Ascending aorta (tissue), 2 donors: ENCODE measurements at places on chromosomes 3 and 15.

DNA sequence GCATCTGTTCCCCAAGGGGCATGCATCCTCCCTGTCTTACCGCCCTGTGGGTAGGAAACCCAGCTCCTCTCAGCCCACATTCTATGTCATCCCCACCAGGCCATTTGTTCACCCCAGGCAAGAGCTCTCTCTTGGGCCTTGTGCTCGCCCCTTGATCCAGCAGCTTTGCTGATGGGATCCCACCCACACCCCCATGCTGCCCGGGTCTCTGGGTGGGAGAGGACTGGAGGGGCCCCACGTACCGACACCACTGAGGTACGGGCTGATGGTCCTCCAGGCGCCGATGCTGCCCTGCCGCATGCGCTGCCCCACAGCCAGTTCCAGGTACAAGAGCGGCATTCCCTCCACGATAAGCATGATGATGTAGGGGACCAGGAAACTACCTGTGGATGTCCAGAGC, 14.5 kb downstream of the SLC6A20 start:
- DNase-seq = peak; percentile 46

DNA sequence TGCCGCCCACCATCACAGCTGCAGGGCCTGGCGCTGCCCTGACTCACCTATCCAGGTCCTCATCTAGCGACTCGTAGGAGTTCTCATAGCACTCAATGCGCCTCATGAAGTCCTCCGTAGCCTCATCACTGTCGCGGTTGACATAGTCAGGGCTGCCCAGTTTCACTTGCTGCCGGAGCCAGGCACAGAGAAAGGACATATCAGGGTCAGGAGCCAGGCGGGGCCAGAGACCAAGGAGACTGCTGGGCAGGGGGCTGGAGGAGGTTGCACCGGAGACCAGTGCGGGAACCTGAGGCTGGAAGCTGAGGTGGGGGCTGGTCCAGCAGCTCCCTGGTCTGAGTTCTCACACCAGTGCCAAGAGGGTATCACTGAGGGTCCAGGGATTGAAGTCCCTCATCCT, 18.2 kb downstream of the PFKFB4 start:
- DNase-seq = no peak

DNA sequence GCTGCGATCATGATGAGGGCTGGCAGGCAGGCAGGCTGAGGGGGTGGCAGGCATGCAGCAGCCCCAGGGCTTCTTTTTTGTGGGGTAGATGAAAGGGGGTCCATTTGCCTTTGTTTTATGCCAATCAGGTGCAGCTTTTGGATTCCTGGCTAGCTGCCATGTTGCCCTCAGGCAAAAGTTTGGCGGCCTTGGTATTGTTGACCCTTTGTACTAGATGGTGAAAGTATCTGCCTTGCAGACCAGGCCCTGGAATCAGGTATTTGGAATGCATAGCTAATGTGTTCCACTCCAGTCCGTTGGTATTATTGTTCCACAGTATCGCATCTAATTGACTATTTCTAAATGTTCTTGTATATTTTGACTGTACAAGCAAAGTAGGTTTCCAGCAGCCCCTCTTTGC, 35.0 kb downstream of the EEFSEC start:
- no peak for DNase-seq

- DNase-seq = no peak
Measured at GRCh38 chr3:12560505-12561190, 3.8 kb downstream of the MKRN2 start.

GRCh38 chr3:184618811-184619210, 57.2 kb downstream of the EPHB3 start:
- DNase-seq = no peak

DNA sequence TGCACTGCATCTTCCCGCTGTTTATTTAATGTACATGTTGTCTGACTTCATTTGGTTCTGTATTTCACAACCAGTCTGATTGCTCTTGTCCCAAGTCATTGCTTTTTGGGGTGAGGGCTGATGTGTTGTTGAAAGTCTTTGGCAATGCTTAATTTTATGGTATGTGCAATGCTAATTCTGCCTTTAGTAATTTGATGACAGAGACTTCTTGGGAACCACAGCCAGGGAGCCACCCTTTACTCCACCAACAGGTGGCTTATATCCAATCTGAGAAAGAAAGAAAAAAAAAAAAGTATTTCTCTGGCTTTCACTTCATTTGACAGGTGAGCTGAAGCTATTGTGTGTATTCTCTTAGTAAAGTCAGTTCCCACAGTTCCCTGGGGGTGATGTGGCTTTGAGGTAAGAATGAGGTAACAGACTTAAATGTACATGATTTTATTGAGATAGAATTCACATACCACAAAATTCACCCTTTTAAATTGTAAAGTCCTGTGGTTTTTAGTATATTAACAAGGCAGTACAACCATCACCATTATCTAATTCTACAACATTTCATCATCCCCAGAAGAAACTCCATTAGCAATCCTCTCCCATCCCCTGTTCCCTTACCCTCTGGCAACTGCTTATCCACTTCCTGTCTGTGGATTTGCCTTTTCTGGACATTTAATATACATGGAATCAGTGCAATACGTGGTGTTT, 97.3 kb downstream of the SLCO3A1 start:
- no peak for DNase-seq

DNA sequence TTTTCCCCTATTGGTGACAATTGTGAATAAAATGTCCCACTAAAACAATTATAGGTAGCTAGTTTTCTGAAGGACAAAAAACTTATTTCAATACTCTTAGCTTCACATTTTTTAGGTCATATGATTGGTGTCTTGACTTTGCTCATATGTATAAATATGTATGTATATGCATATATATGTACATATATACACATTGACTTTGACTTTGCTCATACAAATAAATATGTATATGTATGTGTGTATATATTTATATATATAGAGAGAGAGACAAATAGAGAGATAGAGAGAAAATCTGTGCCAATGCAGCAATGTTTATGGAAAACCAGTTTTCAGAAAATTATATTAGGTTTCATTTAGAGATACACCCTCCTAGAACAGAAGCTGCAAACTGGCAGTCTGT, 5.7 kb downstream of the MDFIC2 start:
- no peak for DNase-seq

DNA sequence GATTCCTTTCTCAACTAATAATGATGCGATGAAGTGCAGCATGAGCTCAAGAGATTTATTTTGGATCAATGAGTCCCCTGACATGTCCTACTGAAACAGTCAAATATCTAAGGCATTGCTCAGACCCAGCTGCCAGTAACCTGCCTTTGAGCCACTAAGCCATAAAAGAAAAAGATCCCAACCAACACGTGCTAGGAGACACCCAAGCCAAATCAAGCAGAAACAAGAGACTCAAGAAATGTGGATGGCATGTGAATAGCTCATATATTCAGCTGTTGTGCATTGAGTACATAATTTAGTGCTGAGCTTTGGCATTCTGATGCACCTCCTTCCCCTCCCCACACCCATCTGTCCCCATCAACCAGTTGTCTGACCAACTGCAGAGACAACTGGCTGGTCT, 29.2 kb downstream of the GJD2 start:
- no peak for DNase-seq

GRCh38 chr15:40695469-40695890, 506 bp downstream of the RAD51 start:
- no peak for DNase-seq

- DNase-seq = no peak
Measured at GRCh38 chr15:51904931-51905330, 66.6 kb downstream of the LEO1 start.

GRCh38 chr3:58696093-58696492, 29.5 kb upstream of the FAM3D start:
- DNase-seq = no peak

DNA sequence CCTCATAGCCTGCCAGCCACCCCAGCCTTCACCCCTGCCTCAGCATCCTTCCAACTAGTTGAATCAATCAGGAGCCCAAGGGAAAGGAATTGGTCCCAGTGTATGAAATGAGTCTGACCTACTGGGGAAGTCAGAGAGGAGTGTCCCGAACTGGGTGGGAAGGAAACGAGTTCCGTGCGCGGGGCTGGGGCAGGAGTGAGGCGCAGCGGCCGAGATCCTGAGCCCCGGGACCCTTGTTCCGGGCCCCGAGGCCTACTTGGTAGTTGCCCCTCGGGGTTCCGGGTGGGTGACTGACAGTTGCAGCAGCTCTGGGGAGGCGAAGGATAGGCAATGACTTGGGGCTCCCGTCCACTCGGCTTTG, 1.1 kb upstream of the PLCL2 start:
- DNase-seq = no peak

- DNase-seq = peak; percentile 88
Measured at GRCh38 chr3:9947025-9947995, 4.9 kb downstream of the PRRT3 start.

- no peak for DNase-seq
Measured at GRCh38 chr3:138213398-138214085, 26.4 kb downstream of the ARMC8 start.

DNA sequence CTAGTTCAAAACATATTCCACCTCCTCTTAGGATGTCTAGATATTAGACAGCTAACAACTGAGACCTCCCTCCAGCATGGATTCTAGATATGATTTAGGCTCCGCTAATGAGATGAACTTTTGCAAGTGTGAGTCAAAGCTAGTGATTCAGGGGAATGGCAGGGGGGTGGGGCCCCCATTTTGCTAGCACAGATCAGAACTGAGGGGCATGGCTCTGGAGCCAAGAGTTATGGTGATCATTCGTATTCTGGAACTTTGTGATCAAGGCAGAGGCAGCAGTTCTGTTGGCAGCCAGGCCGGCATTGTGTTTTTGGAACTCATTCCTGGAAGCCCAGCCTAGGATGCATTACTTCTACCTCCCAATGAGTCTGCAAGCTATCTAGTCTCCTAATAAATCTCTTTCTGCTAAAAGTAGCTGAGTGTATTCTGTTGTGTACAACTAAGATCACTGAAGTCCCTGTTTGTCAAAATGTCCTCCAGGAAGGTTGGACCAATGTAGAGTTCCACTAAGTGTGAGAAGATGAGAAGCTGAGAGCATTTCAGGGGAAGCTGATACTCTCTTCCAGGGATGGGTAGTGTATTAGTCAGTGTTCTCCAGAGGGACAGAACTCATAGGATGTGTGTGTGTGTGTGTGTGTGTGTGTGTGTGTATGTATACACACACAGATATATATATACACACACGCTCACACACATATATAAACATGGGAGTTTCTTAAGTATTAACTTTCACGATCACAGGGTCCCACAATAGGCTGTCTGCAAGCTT, 312.7 kb downstream of the TLE3 start:
- no peak for DNase-seq

GRCh38 chr3:194960446-194961032, 274.9 kb downstream of the FAM43A start:
- DNase-seq = no peak

DNA sequence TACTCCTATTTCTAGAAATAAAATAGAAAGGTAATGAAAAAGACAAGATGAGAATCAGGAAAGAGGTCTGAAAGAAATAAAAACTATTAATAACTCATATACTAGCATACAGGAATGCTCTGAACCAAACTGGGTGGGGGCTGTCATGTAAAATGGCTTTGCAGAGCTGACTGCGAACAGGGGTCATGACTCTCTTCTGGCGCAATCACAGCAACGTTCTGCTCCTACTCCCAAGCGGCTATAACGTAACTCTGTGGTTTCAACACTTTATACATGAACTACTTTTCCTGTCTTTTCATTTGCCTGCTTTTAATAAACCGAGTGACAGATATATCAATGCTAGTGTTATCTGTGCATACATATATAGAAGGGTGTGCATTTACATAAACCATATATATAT, 116.7 kb downstream of the DLG1 start:
- DNase-seq = no peak

- no peak for DNase-seq
Measured at GRCh38 chr3:100603469-100603868, 5.9 kb upstream of the ADGRG7 start.

GRCh38 chr15:65085207-65085753, 8.7 kb downstream of the KBTBD13 start:
- no peak for DNase-seq

DNA sequence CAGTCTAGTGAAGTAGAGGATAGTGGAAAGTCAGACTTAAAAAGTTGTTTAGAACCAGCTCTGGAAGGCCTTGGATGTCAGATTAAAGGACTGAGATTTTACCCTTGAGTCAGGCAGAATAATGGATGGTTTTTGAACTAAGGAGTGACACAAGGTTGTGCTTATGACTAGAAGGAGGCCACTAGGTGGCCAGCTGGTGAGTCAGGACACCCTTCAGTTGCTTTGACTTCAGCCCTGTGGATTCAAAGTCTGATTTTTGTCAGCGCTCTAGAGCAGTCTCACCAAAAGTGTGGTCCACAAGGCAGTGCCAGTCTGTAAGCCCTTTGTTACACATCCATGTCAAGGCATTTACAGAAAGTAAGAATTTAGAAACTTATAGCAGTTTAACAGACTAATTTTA, 3.8 kb upstream of the GABPB1 start:
- no peak for DNase-seq

DNA sequence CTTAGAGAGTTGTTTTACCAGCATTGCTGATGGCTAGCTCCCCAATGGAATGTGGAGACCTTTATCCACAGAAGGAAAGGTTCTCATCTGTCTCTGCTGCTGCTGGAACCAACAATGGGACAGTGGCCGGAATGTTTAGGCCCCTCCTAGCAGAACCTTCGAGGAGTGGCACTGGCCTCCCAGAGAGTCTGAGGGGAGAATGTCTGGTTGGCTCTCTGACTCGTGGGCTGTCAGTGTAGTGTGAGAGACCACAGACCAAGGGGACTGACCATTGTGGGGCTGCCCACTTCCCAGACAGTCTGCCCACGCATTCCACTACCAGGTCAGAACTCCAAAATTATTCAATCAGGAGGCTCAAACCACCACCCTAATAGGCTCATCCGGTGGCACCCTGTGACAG, 5.1 kb downstream of the RASL12 start:
- DNase-seq = no peak

GRCh38 chr3:77348244-77348855, 308.5 kb downstream of the ROBO2 start:
- DNase-seq = no peak

DNA sequence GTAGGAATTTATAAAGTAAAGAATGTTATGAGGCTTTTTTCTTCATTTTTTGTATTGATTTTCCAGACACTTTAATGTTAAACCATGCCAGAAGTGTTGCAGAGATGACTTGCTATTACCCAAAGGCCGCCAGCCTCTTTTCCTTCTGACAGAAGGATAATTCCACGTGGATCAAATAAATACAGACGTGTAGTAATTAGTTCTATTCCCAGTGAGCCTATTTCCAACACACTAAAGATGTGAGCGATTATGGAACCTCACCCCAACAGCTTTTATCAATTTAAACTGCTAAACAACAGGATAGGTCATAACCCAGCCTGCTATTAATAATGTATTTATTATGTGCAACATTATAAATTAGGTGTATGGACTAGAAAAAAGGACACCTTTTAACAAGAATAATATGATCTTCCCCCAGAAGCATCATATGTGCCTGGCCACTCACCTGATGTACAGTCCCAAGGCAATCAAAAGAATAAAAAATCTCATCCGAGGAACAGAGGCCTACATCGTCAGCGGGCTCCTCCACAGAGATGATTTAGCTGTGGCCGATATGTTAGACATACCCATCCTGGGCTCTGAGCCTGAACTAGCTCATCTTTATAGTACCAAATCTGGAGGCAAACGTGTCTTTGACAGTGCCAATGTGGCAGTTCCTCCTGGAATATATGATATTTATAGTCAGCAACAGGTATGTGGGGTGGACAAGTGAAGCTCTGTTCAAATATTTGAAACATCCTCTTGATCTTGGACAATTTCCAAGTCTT, 125.9 kb upstream of the C15orf61 start:
- no peak for DNase-seq

- no peak for DNase-seq
Measured at GRCh38 chr3:109696932-109697331, 359.6 kb upstream of the DPPA4 start.
